Smooth muscle cell of the coronary artery (primary cell): ENCODE measurements at places on chromosomes 13 and 19. TPM values are rescaled to one million over a fixed set of nuclear protein-coding genes. Genes with fewer than 3 reads are reported as not detected.

The ZNF416 gene
- 4.8 and 6.3 TPM in 2 replicates for total RNA-seq

The KLHL1 gene
- not detected in 2 replicates for total RNA-seq

The SOHLH2 gene
- total RNA-seq: 0.12 and 0.38 TPM in 2 replicates

The ZNF223 gene
- 4.2 and 6.1 TPM in 2 replicates for total RNA-seq

The ZNF880 gene
- 12.3 and 26.0 TPM in 2 replicates for total RNA-seq

The PRR20B gene
- total RNA-seq: not detected in 2 replicates

The ZNF492 gene
- 0.12 and 0.38 TPM in 2 replicates for total RNA-seq

The CYP4F2 gene
- not detected in 2 replicates for total RNA-seq
